Occipital lobe (tissue), 3 donors: ENCODE measurements at places on chromosomes 1 and 21.

GRCh38 chr1:245996811-245997210, 510.3 kb downstream of the SMYD3 start:
- no peak for DNase-seq

GRCh38 chr21:41717573-41718330, 49.1 kb downstream of the RIPK4 start:
- no peak for DNase-seq

DNA sequence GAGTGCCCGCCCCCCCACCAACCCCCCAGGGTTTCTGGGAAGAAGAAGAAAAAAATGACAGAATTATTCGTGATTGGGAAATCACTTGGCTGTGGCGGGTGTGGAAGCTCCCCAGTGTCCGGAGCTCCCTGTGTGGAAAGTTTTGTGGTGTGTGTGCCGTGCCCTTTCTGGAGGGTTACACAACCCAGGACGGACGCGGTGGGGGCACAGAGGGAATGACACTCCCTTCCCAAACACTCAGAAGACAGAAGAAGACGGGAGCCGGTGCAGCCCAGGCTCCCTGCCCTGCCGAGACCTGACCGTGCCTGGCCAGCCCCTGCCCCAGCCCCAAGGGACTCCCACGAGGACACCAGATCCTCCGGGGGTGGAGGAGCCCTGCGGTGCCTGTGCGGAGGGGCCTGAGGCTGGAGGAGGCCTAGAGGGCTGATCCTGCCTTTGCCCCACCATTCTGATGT, 33.0 kb upstream of the ADARB1 start:
- DNase-seq: no peak

DNA sequence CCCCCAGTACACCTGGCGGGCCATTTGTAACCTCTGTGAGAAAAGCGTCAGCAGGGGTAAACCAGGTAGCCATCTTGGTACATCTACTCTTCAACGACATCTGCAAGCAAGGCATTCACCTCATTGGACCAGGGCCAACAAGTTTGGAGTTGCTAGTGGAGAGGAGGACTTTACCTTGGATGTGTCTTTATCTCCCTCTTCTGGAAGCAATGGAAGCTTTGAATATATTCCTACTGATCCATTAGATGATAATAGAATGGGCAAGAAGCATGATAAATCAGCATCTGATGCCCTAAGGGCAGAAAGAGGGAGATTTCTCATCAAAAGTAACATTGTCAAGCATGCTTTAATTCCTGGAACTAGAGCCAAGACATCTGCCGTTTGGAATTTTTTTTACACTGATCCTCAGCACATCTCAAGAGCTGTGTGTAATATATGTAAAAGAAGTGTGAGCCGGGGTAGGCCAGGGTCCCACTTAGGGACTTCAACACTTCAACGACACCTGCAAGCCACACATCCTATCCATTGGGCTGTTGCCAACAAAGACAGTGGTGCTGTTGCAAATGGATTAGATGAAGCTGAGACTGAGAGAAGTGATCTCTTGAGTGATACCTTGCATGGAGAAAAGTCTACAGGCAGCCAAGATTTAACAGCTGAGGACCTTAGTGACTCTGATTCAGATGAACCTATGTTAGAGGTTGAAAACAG, 2.7 kb downstream of the ZBED6 start:
- no peak for DNase-seq

GRCh38 chr1:89405275-89405929, 41.5 kb downstream of the GBP6 start:
- no peak for DNase-seq

- DNase-seq: no peak
These were observed 12.9 kb downstream of the SNX27 start for GRCh38 chr1:151624783-151625182.

DNA sequence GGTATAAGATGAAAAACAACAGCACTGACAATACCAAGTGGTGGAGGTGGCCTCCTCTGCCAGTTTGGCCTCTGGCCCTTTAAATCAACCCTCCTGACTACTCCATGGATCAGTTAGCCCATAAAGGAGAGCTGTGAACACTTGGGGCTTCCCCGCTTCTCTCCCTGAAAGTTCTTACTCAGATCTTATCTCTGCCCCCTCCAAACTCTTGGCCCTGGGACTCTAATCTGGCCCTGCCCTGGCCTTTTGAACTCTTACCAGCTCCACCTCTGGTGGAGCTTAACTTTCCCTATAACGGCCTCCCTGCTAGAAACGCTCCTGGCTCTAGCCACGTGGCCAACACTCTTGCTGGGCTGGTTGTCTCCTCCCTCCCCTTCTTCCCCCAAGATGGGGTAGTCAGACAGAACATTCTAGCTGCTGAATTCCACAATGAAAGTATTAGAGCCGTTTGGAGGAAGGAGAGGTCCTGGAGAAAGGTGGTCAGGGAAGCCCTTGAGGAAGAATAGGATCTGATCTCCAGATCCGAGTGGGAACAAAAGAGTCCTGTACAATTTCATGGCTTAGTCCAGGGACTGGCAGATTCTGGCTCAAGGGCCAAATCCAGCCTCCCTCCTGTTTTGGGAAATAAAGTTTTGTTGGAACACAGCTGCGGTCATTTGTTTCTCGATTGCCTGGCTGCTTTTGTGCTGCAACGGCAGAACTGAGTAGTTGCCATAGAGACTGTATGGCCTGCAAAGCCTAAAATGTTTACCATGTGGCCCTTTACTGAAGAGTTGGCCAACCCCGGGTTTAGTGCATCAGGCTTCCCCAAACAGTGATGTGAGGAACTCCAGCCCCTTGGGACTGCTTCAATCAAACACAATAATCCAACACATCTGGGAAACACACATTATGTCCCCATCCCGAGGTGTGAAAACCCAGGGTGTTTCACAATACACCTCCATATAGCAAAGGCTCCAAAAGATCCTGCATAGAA, 9.5 kb upstream of the PIGR start:
- DNase-seq: no peak

DNA sequence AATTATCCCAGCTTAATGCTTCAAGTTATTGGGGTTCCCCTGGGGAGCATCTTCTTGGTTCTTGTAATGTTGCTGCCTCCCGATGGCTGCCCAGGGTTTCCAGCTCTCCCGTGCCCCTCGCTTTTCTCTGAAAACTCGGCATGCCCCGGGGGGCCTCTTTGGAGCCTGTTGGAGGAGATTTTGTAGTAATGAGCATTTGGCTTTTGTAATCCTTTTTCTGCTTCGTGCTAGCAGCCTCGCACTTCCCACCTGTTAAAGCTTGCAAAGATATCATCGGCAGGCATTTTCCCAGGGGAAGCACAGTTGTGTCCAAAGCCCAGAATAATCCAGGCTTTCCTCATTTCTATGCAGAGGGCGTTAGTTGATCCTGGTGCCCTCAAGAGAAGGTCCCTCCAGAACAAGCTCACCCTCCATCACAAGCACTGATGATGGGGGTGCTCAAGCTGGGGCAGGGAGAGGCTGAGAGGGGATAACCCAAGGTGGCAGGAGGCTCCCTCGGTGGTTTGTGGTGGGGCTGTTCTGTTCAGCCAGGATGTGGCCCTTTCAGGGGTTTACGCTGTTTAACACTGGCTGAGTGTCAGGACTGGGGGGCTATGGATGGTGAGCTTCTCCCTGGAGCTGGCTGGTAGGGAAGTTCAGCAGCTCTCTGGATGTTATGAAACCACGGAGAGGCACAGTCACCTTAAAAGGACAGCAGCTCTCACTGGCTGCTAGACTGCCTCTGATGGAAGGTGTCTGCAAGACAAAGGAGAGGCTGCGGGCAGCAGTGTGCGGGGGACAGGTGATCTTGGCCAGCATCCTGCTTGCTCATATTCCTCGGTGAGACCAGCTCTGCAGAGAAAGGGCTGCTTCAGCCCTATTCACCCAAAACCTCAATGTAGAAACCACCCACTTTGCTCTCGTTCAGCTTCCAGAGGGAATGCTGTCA, 477.1 kb upstream of the VAMP3 start:
- no peak for DNase-seq

DNA sequence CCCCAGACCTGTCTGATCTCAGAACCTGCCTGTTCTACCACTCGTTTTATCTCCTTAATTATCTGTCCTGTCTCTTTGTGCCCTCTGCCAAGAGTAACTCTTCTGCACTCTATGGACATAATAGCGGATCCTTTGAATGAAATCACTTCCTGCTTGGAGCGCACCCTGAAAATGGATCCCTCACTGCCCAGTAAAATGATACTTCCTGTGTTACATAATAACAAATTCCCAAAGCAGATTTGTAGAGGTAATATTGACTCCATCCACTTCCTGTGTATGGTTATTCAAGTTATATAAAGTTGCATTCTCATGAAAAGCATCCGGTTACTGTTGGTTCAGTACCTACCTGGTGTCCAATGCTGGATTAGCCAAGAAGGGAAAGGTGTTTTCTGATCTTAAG, 246.0 kb downstream of the TRABD2B start:
- no peak for DNase-seq

DNA sequence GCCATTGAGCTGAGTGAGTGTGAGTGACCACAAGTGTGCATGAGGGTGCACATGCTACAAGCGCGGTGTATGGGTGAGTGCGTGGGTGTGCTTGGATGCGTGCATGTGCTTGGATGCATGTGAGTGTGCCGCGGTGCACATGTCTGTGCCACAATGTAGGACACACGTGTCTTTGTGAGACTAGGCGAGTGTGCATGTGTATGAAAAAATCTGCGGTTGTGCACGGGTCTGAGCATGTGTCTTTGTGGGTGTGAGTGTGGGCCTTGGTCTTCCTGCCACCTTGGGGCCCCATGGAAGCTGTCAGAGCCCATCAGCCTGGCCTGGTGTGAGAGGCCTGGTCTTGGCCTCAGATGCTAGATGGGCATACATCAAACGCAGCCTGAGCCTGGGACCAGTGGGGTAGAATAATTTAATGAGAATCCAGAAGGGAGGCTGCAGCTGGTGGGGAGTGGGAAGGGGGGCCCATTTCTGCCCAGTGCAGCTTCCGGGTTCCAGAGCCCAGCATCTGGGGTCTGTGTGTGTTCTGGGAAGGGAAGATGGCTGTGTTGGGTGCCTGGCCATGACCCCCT, 103.9 kb upstream of the SLC2A1 start:
- DNase-seq: no peak

- DNase-seq: no peak
These were observed 76.6 kb downstream of the MAST2 start for GRCh38 chr1:45879885-45880598.

DNA sequence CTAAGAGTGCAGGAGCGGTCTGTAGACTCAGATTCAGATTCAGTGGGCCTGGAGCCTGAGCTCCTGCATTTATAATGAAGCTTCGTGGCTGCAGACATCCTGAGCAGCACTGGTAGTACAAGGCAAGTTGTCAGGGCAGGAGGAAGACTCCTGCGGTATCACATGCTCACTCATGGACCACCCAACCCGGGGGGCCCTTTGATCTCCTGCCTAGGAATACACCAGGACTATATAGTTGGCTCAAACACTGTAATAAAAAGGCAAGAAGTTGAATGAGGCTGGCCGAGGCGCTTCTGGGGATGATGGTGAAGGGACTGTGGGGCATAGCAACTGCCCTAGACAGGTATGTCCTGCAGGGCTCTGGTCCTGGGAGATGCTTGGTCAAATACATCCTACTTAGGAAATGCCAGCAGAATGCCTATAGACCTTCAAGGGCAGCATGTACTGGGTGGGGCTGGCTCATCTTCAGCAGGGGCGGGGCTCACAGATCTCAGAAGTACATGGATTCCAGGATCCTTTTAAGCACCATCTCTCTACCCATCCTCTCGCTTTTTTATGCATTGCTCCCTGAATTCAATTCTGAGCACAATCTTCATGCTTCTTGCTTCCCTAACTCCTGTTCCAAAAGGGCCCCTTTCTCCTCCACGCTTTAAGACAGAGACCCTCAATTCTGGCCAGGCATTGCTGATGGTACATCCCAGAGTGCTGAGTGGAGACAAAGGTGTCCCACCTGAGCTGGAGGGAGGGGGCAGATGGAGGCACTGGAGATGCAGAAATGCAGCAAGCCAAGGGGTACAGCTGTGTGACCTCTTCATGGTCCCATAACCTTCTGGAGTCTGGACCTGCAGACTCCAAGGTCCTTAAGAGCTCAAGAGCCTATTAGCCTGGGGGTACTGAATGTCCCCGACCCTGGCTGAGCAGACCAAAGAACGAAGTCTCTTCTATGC, 2.1 kb upstream of the RAP1GAP start:
- DNase-seq: no peak

DNA sequence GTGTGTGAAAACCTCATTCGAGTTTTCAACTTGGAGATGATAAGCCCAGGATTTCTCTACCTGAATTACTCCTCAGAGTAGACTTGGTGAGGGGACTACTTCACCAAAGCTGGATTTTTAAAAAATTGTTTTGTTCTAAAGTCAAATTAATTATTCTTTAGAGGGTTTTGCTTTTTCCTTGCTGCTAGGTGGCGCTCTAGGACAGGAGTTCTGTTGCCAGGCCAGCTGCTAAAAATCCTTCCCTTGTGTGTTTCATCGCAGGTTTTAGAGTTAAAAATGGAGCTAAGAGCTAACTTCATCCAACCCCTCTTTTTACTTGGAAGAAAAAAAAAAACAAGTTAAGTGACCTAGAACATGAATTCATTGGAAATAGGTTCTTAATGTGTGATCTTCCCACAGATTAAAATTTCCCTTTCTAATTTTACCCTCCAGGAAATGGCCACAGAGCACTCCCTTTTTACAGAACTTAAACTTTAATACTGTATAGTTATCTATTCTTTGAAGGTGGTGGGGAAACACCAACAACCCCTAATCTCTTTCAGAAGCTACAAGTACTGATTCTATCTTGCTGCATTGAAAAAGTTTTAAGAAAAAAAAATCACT, 36.7 kb upstream of the FAM163A start:
- DNase-seq: peak; percentile 30

GRCh38 chr1:37723072-37723389, 30.7 kb downstream of the CDCA8 start:
- no peak for DNase-seq

- no peak for DNase-seq
These were observed 29.1 kb downstream of the CENPF start for GRCh38 chr1:214632091-214632490.

GRCh38 chr21:44709426-44710293, 1.7 kb downstream of the TSPEAR start:
- no peak for DNase-seq

- DNase-seq: no peak
These were observed 83.4 kb upstream of the ACTL8 start for GRCh38 chr1:17671741-17672140.

- DNase-seq: no peak
These were observed 79.8 kb upstream of the KIAA0040 start for GRCh38 chr1:175272361-175272760.
